ENCODE measurements at places on chromosomes 3 and 15.

GRCh38 chr3:86147119-86147518 is 843.8 kb downstream of the VGLL3 start:
- DNase-seq: no peak

DNA sequence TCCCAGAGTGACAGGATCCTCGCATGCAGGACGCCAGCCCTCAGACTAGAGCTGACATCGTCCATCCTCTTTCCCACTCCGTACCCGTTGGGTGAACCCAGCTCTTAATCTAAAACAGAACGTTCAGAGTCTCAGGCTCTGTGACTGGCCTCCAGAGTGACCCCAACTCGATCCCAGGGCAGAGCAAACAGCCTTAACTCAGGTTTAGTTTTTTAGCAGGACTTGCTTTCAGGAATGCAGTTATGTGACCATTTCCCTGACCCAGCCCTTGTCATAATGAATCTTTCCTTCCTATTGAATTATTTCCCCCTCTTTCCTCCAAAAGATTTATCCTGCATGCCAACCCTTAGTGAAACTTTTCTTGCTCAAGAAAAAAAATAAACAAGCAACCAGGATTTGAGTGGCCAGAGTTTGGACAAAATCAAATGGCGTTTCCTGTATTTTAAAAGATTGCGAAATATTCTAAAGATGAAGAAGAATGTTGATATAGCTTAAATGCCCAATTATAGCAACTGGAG is 47.8 kb upstream of the RARB start:
- no peak for DNase-seq

DNA sequence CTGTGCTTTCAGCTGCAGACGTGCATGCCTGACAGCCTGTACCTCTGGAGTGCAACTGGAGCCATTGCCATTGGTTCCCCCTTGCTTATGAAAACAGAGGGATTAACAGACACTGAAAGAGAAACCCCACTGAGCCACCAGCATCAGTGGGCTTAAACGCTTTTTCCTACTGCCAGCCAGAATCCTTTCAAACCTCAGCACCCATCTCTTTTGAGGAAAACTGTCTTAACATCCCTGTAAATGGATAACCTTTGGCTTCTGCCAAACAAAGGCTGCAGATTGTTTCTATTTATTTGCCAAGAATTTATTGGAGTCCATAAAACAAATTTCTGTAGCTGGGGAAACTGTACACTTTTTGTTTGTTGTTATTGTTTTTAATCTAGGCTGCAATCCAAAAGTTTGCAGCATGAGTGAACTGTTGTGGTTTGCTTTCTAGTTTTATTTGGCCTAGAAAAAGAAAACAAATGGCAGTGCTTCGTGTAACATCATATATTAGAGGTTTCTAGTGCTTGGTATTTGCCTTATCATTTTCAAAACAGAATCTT is 369.2 kb upstream of the IL12A start:
- no peak for DNase-seq

- no peak for DNase-seq
Measured at GRCh38 chr15:98939311-98940080, 68.1 kb downstream of the PGPEP1L start.

DNA sequence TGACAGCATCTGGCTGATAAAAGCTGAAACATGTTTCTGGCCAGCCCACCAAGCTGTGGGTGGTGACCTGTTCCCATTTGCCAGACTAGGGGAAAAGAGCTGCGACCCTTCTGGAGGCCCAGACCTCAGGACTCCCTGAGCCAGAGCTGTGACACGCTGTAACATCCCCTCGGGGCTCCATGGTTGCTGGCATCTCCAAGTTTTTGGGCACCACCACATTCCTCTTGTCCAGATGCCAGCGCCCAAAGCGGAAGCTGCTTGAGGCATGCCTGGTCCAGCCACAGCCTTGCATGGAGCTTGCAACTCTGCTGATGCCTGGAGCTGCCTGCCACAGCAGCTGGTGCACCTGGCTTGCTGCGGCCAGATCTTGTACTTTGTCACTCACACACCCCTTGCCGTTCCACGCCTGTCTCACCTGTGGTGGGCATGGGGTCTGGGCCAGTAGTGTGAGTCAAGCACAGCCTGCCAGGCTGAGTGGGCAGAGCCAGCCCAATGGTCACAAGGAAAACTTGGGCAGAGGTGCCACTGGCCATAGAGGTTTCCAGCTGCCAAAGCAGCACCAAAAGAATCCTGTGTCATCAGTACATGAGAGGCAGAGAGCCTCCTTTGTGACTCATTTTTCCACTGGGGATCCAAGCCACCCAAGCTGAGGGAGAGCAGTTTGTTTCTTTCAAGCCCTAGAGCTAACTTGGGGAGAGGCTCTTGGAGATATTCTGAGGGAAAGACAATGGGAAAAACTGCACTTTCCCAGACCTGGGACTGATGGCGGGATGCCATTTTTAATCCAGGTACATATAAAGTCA is 45.7 kb upstream of the PTX3 start:
- DNase-seq: no peak

DNA sequence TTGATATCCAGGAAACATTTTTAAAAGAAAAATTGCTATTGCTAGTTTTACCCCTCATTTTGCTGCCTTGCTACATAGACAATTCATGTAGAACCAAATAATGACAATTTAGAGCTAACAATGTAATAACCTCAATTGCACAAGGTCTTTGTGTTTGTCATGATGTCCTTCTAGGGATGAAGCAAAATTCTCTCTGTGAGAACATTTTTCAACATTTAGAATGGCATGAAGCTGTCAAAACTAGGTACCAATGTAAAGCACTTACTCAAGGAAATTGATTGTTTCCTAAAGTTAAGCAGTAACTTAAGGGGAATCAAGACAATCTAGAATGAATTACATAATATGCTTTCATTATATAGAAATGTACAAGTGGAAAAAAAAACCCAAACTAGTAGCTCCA is 7.9 kb upstream of the FGF7 start:
- DNase-seq: no peak

GRCh38 chr3:47612178-47612577 is 33.5 kb upstream of the CSPG5 start:
- no peak for DNase-seq

GRCh38 chr3:184531626-184532280 is 29.8 kb upstream of the EPHB3 start:
- DNase-seq: peak; percentile 32

- DNase-seq: no peak
Measured at GRCh38 chr3:12681943-12682390, 18.1 kb upstream of the RAF1 start.

DNA sequence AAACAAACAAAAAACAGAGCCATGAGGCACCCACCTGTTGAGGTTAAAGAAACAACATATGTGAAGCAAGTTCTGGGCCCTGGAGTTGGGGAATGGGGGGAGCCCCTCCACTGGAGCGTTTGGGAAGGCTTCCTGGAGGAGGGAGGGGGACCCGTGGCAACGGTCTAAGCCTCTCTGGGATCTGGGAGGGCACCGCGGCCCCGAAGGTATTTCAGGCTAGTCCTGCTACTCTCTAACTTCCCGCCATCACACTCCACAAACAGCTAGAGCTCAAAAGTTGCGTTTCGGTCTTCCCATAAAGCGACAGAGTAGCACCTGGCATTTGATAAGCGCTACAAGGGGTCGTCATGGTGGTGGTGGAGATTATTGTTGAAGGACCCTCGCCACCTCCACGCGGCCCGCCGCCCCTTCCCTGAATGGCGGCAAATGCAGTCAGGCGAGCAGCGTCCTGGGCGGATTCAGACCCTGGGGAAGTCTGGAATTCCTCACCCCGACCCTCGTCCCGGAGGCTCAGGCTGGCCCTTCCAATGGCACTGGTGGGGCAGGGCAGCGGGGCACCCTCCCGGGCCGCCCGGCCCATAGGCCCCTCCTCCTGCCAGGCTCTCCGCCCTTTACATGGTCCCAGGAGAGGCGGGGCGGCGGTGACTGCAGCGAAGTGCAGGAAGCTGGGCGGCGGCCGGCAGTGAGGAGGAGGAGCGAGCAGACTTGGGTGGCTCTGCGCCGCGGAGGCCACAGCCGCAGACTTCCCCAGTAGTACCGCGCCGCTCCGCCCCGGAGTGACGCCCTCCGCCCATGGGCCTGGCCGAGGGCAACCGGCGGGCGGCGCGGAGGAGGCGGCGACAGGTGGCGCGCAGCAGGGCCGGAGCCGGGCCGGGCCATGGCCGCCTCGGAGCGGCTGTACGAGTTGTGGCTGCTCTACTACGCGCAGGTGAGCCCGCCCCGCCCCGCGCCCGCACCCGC is at the start of gene NBEAL2:
TSS of gene NBEAL2 (plus strand) at position 682 of the 960 bp plus-strand sequence. CDS start at position 878, 196 bp downstream.
- DNase-seq: peak; percentile 95

DNA sequence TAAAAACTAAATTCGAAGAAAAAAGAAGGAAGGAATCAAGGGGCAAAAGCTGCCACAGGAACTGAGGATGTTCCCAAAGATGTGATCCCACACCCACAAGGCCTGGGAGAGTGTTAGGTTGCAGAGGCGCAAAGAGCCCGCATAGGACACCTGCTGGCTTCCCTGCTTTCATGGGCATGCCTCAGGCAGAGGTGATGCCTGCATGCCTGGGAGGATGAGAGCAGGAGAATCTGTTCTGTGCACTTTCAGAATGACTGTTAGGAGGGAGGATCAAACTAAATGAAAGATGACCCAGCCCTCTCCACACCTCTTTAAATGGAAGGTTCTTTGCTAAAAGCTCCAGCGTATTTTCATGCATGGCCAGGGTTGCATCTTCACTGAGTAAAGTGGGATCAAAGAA is 162.4 kb downstream of the PLCL2 start:
- no peak for DNase-seq

GRCh38 chr3:27127195-27127594 is 242.0 kb downstream of the NEK10 start:
- DNase-seq: no peak

DNA sequence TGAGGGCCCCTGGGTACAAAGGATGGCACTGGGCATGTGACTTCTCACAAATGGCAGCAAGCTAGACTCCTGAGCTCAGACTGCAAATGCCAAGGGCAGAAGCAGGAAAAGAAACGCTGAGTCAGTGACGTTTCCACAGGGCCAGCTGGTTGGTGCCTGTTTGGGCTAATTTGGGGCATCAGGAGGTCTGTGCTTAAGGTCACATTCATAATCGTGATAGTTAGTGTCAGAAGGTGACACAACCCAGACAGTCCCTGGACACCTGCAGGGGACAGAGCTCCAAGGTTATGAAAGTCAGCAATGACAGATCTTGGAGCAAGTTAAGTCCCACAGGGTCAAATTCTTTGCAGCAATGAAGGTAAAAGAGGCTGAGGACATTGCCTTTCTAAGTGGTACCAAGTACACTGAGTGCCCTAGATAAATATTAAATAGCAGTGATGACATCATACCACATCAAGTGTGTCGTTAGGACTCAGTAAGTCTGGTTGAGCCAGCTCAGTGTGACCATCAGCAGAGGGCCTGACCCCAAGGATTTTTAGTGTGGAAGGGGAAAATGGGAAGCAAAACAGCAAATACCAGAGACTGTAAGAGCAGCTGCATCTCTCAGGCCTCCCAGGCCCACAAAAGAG is 556.9 kb upstream of the CFAP20DC start:
- DNase-seq: no peak

- DNase-seq: no peak
Measured at GRCh38 chr15:60871152-60871551, 357.9 kb downstream of the RORA start.

DNA sequence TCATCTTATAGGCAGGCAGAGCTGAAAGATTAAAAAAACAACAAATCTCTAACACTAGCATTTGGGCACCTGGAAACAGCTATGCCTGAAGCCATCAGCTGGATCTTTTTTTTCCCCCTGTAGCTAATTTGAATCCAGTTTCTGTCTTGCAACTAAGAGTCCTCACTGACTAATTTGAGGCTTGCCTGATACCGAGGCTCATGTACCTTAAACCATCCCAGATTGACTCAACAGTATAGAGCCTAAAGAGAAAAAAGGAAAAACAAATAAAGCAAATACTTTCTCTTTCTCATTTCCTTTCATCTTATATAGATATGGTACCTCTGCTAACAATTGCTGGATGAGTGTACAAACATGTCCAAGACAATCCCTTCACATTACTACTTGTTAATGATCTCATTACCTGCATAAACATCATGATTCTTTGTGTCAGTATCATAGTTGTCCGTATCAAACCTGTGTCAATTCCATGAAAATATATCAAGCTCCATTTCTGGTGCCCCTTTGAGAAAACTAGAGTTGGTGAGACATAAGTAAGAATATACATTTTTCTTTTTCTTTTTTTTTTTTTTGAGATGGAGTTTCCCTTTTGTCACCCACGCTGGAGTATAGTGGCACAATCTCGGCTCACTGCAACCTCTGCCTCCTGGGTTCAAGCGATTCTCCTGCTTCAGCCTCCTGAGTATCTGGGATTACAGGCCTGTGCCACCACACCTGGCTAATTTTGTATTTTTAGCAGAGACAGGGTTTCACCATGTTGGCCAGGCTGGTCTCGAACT is 43.1 kb downstream of the BHLHE40 start:
- DNase-seq: no peak

- DNase-seq: no peak
Measured at GRCh38 chr3:136730595-136731273, 21.4 kb downstream of the STAG1 start.

- no peak for DNase-seq
Measured at GRCh38 chr3:107271787-107272387, 105.4 kb upstream of the CCDC54 start.

- DNase-seq: no peak
Measured at GRCh38 chr3:17025594-17026139, 140.9 kb downstream of the PLCL2 start.

DNA sequence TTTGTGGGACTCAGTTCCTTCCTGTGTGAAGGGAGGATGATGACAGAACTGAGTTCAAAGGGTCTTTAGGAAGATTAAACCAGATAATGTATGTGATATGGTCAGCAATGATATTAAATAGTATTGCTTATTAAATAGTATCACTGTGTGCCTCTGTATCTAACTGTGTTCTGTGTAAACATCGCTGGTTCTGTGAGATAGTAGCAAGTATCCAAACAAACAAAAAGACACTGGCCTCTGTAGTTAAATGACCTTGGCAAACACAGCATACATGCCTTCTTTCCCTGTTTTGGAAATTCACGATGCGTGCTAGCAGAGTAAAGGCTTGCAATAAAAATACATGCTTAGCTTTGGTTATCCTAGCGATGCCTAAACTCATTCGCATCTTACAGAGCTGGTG is 76.1 kb downstream of the MESD start:
- DNase-seq: no peak

GRCh38 chr15:79053894-79054293 is 36.7 kb downstream of the RASGRF1 start:
- DNase-seq: no peak

GRCh38 chr3:176951144-176951543 is 246.1 kb downstream of the TBL1XR1 start:
- no peak for DNase-seq

- DNase-seq: no peak
Measured at GRCh38 chr3:19399836-19400235, 251.5 kb downstream of the KCNH8 start.

- DNase-seq: no peak
Measured at GRCh38 chr3:184937611-184938010, 125.6 kb downstream of the VPS8 start.

- DNase-seq: no peak
Measured at GRCh38 chr3:13688034-13688433, 139.1 kb downstream of the FBLN2 start.

DNA sequence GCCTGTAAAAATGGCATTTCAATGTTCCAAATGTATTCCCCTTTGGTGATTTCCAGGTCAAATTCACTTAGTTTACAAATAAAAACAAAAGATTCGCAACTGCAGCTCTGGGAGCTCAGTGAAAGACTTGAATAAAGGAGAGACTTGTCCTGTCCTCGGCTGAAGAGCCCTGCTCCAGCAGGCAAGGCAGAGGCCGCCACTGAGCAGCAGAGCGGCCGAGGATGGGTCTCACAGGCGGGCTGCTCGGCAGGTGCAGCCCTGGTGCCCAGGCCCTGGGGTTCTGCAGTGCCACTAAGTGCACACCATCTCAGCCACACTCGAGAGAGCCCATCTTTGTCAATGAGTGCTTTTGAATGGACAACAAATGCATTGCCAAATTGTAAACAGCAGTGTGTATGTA is 856.2 kb downstream of the AGBL1 start:
- DNase-seq: no peak

Measured in osteocyte (in vitro differentiated cells).